ENCODE measurements at places on chromosomes 7 and 10.

DNA sequence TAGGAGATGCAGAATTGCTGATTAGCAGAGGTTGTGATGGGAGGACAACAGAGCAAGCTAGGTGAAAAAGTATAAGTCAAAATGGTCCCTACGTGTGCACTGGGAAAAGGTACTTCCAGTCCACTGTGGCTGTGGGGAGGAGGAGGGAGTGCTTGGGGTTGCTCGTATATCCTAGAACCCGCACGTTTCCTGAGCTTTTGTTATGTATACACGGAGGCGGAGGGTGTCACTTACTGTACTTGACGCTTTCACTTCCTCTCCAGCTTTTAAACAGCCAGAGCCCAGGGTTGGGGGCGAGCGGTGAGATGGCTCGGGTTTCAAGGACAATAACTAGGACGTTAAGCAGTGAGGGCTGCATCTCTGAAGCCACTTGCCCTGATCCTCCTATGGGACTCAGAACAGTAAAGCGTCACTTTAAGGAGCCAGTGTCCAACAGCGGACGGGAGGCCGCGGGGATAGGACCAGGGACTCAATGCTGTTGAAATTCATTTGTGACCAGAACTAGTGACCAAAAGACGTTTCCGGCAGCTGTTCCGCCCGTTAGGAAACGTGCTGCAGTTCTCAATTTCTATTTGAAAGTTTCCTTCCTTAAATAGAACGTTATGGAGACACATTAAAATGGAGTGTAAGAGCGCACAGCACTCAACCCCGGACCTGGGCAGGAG lies 985 bp upstream of the ETV1 start:
- DNase-seq, result no peak

DNA sequence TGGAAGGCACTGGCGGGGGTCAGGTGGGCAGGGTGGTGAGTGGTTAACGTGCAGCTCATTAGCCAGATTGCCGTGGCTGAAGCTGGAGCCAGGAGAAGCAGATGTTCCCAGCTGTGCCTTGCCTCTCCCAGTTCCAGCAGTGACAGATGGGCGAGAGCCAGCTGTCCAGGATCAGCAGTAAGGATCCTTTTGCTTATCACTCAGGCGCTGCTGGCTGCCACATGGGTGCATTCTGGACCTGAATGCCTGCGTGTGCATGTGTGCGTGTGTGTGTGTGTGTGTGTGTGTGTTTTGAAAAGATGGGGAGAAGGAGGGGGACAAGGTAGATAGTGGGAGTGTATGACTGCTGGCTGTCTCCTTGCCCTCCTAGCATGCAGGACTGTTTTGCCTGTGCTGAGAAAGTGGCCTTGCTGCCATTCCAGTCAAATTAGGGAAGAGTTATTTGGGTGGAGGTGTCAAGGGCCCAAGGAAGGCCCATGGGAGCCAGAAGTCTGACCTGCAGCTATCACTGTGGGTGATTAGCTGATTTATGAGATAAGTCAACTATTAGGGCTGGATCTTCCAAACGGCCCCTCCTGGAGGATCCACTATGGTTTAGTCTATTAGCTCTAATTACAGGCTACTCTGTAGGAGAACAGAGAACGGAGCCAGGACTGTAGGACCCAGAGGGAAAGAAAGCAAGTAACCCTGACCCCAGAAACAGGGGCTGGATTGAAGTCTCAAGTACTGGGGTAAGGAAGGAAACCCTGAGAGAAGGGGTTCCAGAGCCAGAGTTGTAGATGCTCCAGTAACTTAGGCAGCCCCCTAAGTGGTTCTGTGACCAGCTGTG lies 3.3 kb downstream of the EPHA1 start:
- DNase-seq, result no peak

DNA sequence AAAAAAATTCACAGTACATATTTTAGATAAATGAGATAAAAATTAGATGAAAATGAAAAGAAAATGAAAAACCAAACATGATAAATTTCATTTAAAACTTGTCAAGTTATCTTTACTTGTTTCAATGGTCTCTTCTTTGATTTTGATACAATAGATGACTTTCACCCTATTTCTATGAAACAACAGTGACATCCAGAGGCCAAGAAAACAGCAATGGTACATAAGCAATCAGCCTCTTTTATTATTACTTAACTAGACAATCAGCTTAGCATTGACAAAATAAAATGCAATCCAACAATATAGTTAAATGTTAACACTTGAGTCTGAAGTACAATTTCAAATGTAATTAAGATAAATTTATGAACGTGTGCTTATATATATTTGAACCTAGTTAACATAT lies 74.8 kb upstream of the GPR37 start:
- no peak for DNase-seq

DNA sequence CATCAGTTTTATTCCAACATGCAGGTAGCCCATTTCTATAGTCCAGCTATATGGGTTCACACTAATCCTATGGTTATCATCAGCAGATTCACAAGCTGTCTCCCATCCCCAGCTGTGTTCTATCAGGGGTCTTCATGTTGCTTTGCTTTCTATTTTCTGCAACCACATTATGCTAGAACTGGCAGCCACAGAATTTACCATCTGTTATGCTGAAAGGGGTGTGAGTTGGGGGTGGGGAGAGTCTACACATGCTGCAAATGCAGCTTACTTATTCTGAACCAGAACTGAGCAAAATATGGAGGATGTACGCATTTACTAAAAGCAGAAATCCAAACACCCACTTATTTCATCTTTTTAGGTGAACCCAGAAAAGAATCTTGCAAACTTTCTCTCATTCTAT lies 32.9 kb downstream of the SHTN1 start:
- DNase-seq, result no peak

GRCh38 chr10:92689663-92690210 lies at the start of gene HHEX:
TSS of gene HHEX (plus strand) at chr10:92689955. CDS start at chr10:92689987, 32 bp downstream.
- DNase-seq, result peak; percentile 18

- DNase-seq, result no peak
These were observed 131.4 kb upstream of the MDFIC start for GRCh38 chr7:114790521-114790920.

GRCh38 chr7:121544726-121545125 lies 148.6 kb upstream of the FAM3C start:
- DNase-seq, result no peak

DNA sequence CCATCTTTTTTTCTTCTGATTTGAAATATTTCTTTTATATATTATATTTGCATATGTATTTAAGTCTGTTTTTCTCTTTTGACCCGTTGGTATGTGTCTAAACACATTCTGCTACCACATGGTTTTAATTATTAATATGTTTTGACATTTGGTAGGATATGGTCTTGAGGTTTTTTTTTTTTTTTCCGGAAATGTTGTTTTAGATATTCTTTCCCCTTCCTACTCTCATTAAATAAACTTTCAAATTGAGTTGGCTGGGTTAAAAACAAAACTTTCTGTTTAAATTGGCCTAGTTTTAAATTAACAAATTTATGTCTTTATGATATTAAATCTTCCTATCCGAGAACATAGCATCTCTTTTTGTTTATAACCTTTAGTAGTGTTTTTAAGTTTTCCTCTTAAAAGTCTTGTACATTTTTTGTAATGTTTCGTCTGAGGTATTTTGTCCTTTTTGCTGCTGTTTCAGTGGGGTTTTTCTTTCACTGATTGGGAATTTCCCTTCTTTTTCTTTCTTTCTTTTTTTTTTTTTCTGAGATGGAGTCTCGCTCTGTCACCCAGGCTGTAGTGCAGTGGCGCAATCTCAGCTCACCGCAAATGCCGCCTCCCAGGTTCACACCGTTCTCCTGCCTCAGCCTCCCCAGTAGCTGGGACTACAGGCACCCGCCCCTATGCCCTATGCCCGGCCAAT lies 25.4 kb downstream of the STAM start:
- no peak for DNase-seq

DNA sequence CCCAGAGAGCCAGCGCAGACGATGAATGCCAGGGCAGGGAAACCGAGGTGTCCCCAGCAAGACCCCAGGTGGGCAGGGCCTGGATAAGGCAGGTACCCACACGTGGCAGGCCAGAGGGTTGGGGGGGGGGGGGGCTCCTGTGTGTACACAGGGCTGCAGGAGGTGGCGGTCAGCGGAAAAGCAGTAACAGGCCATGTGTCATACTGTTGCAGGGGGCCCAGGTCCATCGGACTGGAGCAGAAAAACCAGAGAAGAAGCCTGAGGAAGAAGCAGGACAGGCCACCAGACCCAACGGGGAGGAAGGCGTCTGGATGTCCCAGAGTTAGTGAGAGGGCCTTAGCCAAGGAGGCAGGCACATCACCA lies 116.3 kb downstream of the MAD1L1 start:
- no peak for DNase-seq

GRCh38 chr7:29955075-29955792 lies 34.4 kb downstream of the SCRN1 start:
- no peak for DNase-seq

GRCh38 chr7:120714945-120715344 lies 143.0 kb downstream of the TSPAN12 start:
- DNase-seq, result no peak

GRCh38 chr7:43143918-43144589 lies 31.6 kb downstream of the HECW1 start:
- no peak for DNase-seq

- no peak for DNase-seq
These were observed 100.7 kb upstream of the INHBA start for GRCh38 chr7:41803569-41803968.

GRCh38 chr7:16929146-16929762 lies 47.5 kb upstream of the AGR3 start:
- no peak for DNase-seq

- no peak for DNase-seq
These were observed 65.7 kb upstream of the FAM204A start for GRCh38 chr10:118407777-118408176.

GRCh38 chr7:128710481-128710880 lies 28.7 kb upstream of the CALU start:
- no peak for DNase-seq

- DNase-seq, result no peak
These were observed 15.0 kb upstream of the DNMBP start for GRCh38 chr10:100024748-100025147.

- DNase-seq, result no peak
These were observed 8.4 kb downstream of the CYCS start for GRCh38 chr7:25116621-25117020.

DNA sequence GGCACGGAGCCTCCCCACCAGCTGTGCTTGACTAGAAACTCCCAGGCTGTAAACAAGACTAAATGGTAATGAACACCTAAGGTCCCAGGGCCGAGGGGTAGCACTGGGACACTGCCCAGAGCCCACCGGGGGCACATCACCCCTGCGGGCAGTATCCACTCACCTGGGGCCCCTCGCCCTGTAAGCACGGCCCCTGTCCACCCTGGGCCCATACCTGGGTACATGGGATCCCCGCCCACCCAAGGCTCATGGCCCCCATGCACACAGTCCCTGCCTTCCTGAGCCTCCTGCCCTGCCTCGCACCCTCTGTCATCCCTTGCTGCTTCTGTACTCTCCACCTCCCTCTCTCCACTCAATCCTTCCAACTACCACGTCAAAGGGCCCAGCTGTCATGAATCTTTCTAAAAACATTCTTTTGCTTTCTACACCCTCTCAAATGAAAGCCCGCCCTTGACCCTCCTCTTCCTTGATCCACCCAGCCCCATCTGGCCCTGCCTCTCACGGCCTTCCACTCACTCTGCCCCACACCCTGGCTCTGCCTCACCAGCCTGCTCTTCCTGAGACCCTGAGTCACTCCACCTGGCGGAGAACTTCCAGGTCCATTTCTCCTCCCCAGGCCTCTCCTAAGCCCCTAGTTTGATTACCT lies 173.1 kb downstream of the PARD3 start:
- DNase-seq, result no peak

DNA sequence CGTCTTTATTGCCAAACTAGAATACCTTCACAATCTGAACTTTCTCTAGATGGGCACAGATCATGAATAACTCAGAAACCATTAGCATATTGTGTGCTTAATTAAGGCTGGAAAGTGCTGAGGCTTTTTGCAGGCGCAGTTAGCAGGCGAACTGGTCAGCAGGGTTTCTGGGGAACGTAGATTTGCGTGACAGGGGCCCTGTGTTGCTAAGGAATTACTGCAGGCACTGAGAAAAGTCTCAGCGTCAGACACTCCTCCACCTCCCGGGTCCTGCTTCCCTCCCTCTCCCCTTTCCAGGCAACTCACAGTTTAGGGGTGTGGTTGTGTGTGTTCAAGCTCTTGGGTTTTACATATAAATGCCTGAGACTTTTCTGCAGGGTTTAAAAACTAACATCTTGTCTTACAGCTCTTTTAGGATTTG lies 2.2 kb downstream of the MAP3K8 start:
- no peak for DNase-seq

DNA sequence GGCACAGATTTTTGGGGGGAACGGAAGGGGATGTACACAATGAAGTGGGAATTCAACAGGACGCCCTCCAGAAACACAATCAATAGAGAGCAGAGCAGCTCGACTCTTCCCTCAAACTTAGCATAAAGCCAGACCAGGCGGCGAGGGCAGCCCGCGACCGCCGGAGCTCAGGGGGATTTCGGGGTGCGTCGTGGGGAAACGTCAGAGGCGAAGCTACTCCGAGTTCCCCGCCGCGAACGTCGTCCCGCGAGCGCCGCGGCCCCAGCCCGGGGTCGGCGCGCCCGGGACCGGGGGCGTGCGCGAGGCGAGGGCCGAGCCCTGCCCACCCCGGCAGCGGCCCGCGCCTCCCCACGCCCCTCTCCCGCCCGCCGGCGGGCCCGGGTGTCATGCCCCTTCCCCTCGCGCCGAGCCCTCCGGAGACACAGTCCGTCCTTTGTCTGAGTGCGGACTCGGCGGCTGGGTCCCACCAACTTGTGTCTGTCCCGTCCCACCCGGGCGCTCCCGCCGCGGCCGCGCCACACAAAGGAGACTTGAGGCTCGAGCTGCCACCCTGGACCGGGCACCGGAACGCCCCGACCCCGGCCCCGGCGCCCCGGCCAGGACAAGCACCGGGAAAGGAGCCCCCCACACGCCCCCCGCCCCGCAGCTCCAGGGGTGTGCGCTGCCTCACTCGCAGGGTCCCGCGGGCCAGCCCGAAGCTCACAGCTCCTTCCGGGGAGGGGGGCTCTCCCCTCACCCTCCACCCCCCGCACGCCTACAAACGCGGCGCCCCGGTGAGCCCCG lies 634 bp downstream of the EZH2 start:
- peak; percentile 46 for DNase-seq

GRCh38 chr10:110448682-110449418 lies 48.9 kb upstream of the DUSP5 start:
- DNase-seq, result no peak

GRCh38 chr7:11469028-11469745 lies 362.8 kb downstream of the THSD7A start:
- DNase-seq, result no peak

GRCh38 chr7:46755120-46756034 lies 826.5 kb downstream of the TNS3 start:
- no peak for DNase-seq

DNA sequence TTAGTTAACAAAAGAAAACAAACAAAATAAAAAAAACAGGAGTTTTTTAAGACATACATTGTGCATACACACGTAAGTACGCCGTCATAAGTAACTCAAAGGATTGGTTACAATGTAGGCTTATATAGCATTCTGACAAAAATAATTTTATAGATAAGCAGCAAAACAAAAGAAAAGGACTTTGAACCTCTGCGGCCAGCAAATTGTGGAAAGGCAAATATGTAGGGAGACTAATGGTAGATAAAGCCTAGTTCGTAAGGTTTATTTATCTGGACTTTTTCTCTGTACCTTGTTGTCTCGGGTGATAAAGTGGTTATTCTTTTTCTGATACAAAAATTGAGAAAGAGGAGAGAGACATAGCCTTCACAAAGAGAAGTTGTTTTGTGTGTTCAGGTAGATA lies 891.9 kb downstream of the CNTNAP2 start:
- DNase-seq, result no peak
